ENCODE measurements at places on chromosomes 2 and 18.

- peak; percentile 25 for DNase-seq
Observed at GRCh38 chr2:225120186-225120585, 77.9 kb upstream of the DOCK10 start.

DNA sequence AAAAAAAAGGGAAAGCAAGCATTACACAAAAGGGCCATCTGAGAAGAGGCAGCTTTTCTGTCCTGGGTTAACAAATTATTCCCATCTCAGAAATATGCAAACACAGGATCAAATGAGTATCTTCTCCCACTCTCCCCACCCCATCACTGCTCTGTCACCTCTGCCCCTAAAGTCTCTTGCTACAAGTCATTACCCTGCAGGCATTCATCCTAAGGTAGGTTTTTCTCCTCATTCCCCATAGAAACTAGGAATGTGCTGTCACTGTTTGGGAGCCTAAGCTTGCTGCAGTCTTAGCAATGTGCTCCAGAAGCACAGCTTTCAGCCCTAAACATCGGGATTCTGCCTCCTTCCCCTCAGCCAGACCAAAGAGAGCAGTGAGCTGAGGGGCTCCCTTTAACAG is 3.6 kb downstream of the LRRTM1 start:
- DNase-seq = peak; percentile 34

DNA sequence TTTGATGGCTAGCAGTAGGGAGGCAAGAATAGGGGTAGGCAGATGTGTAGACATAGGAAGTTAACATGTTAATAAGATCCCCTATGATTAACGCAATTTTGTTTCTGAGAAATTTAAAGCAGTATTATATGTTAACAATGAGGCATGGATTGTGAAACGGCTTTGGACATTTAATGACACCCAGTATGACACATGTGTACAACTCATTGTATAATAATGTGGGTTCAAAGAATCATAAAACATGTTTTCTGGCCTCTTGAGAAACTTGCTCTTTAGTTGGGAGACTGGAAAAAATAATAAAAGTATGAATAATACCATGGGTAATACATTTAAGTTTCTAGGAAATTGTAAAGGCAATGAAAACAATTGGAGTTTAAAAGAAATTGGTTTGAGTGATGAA is 332.1 kb upstream of the CDH20 start:
- no peak for DNase-seq

- no peak for DNase-seq
Observed at GRCh38 chr2:60158262-60158661, 395.2 kb downstream of the BCL11A start.

GRCh38 chr18:6954501-6954900 is 163.1 kb downstream of the LAMA1 start:
- no peak for DNase-seq

DNA sequence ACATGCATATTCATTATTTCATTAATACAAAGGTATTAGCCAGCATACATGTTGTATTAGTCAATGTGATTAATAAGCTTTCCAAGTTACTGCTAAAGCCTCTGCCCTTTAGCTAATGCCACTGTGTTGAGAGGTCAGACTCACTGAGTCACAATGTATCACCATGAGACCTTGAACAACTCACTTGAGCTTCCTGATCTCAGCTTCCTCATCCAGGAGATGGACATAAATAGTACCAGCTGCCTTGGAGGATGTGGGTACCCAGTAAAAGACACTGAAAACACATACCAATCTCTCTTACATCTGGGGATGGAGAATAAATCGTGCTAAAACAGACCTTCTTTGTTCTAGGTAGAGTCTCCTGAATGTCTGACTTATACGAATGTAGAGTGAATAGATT is 224.6 kb downstream of the EPHA4 start:
- DNase-seq = no peak

DNA sequence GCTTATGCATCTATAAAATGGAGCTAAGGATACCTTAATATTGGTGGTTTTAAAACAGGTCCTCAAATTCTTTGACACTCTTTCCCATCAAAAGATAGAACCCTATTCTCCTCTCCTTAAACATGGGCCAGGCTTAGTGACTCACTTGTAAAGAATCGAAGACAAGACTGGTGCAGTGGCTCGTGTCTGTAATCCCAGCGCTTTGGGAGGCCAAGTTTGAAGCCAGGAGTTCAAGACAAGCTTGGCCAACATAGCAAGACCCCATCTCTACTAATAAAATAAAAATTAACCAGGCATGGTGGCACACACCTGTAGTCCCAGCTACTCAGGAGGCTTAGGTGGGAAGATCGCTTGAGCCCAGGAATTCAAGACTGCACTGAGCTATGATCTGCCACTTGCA is 44.5 kb downstream of the CYBRD1 start:
- DNase-seq = no peak

- no peak for DNase-seq
Observed at GRCh38 chr2:74179063-74179865, 585 bp upstream of the MOB1A start.

DNA sequence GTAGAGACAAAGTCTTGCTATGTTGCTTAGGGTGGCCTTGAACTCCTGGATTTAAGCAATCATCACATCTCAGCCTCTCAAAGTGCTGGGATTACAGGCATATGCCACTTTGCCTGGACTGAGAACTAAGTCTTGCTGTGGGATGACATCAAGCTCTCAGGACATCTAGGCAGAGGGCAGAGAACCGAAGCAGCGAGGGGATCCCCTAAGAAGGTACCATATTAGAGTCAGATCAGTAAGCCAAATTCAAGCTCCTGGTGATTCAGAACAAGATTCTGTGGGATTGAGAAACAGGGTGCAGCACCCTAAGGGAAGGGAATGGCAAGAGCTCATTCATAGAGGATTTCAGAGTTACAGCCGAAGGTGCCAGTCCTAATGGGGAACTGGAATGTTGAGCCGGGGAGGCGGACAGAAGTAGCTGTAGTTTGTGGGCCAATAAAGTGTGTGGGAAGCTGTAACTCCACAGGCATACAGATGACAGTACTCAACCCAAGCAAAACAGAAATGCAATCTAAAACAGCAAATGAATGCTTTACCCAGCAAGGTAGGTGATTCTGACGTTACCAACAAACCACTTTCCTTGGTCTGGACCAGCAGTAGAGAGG is 30.9 kb downstream of the EPHA4 start:
- DNase-seq = no peak

DNA sequence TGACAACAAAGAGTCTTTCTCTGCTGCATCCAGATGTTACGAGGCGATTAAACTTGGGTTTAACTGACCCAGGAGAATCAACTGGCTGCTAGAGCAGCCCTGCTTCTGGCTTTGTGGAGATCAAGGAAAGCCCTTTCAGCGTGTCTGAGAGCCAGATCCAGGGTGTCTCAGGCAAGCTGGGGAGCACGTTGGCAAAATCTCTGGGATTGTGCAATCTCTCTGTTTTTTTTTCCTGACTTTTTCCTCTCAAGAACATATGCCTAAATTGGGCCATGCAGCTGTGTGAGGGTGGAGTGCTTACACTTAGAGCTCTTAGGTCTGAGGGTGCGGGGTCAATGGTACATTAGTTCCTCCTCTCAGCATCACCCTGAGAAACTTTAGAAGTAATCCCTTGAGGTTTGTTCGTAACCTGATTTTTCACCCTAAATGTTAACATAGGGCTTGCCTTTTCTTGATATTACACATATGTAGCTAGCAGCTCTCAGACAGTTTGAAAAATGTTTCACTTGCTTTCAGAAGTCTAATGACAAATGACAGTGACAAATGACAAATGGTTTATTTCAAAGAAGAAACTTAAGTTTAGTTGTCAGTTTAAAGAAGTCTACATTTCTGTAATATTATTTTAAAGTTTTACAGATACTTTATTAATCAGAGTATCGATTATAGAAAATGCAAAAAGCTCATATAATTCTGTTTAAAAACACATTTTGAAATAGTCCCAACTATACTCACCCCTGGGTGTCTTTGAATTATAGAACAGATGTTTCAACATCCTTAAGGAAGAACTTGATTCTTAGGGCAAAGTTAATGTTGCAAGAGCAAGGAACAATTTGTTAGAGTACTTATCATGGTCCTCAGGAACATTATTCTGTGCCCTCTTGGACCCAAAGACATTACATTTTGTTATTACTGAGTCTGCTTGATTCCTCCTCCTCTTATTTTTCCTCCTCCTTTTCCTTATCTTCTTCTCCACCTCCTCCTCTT is 38.4 kb upstream of the ZSWIM2 start:
- no peak for DNase-seq

GRCh38 chr2:25711675-25712354 is 38.4 kb upstream of the DTNB start:
- DNase-seq = no peak

GRCh38 chr2:60331115-60331809 is 222.2 kb downstream of the BCL11A start:
- no peak for DNase-seq

GRCh38 chr2:62665446-62665845 is 40.1 kb upstream of the EHBP1 start:
- DNase-seq = no peak

- DNase-seq = no peak
Observed at GRCh38 chr2:210562091-210562490, 5.7 kb downstream of the CPS1 start.

- DNase-seq = no peak
Observed at GRCh38 chr2:134736167-134736880, 17.5 kb upstream of the TMEM163 start.

- DNase-seq = no peak
Observed at GRCh38 chr18:24270358-24270936, 127.2 kb downstream of the OSBPL1A start.

GRCh38 chr2:121372082-121372481 is 87.1 kb upstream of the TFCP2L1 start:
- no peak for DNase-seq

DNA sequence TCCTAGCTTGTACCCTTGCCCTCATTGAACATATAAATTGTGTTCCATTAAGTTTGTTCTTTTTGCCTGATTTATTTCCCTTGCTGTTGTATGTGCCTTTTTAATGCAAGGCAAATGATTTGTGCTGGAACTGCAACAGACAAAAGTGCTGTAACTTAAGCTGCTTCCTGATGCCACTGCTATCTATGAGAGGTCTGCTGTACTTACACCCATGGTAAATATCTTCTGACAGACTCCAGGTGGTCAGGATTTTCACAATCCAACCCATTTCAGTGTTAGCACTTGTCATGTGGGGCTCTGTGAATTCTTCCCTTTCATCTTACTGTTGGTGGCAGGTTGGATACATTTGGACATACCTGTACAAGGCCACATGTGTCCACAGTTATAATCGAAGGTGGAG is 63.5 kb downstream of the ARHGAP15 start:
- DNase-seq = peak; percentile 88

DNA sequence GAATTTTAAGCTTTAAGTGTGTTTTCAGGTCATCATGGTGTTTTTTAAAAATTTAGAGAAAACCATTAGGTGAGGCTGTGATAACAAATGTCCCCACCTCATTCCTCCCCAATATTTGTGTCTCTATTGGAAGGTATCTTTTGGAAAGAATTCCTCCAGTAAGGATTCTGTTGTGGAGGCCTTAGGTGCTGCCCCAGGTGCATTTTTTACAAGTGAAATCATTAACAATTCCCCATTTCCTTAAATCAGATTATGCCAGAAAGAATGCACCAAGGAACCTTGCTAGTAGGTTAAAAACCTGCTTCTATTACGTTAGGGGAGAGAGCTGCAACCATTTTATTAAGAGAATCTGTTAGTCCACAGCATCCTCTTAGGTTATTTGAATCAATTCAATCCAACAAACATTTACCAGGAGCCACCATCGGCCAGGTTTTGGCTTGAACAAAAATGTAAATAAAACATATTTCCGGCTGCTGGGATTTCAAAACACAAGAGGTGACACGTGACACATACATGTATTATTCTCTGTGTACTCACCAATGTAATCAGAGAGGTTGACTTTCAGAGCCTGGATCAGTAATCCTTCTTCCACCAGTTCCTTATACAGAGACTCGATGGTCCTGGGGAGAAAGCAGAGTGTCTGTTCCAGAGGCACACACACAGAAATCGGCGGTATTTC is 112.5 kb upstream of the ASB18 start:
- no peak for DNase-seq

GRCh38 chr2:72004976-72005375 is 142.7 kb downstream of the CYP26B1 start:
- no peak for DNase-seq

GRCh38 chr2:7829241-7829640 is 852.6 kb upstream of the ID2 start:
- no peak for DNase-seq

- no peak for DNase-seq
Observed at GRCh38 chr2:176473851-176474250, 204.6 kb downstream of the MTX2 start.

DNA sequence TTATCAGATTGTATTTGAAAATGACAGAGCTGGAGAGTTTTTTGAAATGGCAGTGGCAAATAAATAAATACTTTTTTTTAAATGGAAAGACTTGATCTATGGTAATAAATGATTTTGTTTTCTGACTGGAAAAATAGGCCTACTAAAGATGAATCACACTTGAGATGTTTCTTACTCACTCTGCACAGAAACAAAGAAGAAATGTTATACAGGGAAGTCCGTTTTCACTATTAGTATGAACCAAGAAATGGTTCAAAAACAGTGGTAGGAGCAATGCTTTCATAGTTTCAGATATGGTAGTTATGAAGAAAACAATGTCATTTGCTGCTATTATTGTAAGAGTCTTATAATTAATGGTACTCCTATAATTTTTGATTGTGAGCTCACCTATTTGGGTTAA is 30.9 kb downstream of the CD28 start:
- DNase-seq = no peak

- no peak for DNase-seq
Observed at GRCh38 chr2:98422449-98422848, 22.2 kb upstream of the INPP4A start.

- no peak for DNase-seq
Observed at GRCh38 chr2:176534798-176535466, 265.7 kb downstream of the MTX2 start.

DNA sequence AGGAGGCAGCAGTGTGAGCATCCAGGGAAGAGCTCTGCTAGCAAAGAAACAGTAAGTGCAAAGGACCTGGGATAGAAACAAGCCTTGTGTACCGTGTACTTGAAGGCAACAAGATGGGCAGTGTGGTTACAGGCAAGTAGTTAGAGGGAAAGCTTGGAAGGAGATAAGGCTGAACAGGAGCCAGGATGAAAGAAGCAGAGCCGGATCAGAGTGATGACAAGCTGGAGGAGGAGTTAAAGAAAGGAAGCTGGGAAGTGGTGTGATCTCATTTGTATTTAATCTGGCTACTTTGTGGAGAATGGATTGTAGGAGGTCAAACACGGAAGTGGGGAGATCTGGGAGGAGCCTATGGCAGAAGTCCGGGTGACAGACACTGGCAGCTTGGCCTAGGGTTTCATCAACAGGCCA is 44.7 kb upstream of the VPS54 start:
- DNase-seq = peak; percentile 40

- no peak for DNase-seq
Observed at GRCh38 chr2:38661306-38661705, 4.6 kb upstream of the GALM start.

Measured in brain (organoid and tissue), 16 donors.